Naive thymus-derived CD8-positive, alpha-beta T cell (primary cell): ENCODE measurements at places on chromosomes 5 and 9. TPM values are rescaled to one million over a fixed set of nuclear protein-coding genes. Genes with fewer than 3 reads are reported as not detected.

The DMRTA1 gene
- total RNA-seq = not detected

DNA sequence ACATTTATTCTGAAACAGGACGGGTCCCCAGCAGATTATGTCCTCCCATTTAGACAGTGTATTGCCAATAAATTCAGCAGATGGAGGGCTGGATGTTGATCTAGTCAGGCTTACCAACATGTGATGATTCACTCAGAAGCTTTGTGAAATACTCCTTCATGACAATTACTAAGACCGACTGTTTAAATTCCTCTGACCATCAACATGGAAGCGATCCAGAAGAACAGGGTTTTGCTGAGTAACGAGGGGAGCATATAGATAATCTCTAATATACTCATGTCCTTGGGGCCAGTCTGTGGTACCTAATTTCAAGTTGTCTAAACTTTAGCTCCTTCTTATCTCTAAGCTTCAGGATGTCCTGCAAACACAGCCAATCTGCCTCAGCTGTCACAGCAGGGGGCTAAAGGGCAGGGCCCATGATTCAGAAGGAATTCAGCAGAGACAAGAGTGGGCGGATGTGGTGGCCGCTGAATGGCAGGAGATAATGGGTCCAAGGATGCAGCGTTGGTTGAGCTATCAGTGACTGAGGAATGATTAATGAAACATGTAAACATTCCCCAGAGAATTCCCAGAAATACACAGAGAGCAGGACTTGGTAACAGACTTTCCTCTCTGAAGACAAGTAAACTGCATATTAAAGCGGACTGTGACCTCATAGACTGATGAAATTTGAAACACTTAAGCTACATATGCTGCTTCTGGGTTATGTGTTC lies 109.4 kb downstream of the ANKRD55 start:
- peaks cover 38% of the 10 kb centered on the region for H3K4me1 ChIP-seq
- no peak overlapping the region for H3K4me3 ChIP-seq
- H3K36me3 ChIP-seq = no peaks in the 10 kb centered on the region
- H3K27me3 ChIP-seq = no peaks in the 10 kb centered on the region
- no peak overlapping the region for H3K27ac ChIP-seq

- no peak for DNase-seq
- no peak overlapping the region for H3K4me3 ChIP-seq
- H3K27me3 ChIP-seq = no peaks in the 10 kb centered on the region
- no peaks in the 10 kb centered on the region for H3K36me3 ChIP-seq
These were observed 6.5 kb upstream of the SPATA24 start for GRCh38 chr5:139410121-139410992.

The RASGRF2 gene
- 35.2 TPM for total RNA-seq

The PCDHGB2 gene
- total RNA-seq = 0.47 TPM

- H3K4me1 ChIP-seq = no peaks in the 10 kb centered on the region
- no peak for DNase-seq
- H3K36me3 ChIP-seq = peaks cover 5% of the 10 kb centered on the region
- H3K27me3 ChIP-seq = peaks cover 31% of the 10 kb centered on the region
- H3K27ac ChIP-seq = no peak overlapping the region
- H3K4me3 ChIP-seq = no peak overlapping the region
These were observed 7.9 kb upstream of the ZNF608 start for GRCh38 chr5:124754206-124754927.

- H3K4me1 ChIP-seq = peaks cover 20% of the 10 kb centered on the region
- no peaks in the 10 kb centered on the region for H3K27me3 ChIP-seq
- no peak overlapping the region for H3K27ac ChIP-seq
- DNase-seq = no peak
- no peak overlapping the region for H3K4me3 ChIP-seq
- H3K36me3 ChIP-seq = no peaks in the 10 kb centered on the region
These were observed 18.9 kb upstream of the GPX8 start for GRCh38 chr5:55140908-55141665.

GRCh38 chr5:55991768-55992486 lies 2.8 kb downstream of the IL6ST start:
- H3K4me3 ChIP-seq = peak overlapping the region; percentile 95
- DNase-seq = no peak
- H3K36me3 ChIP-seq = peaks cover 35% of the 10 kb centered on the region
- H3K27me3 ChIP-seq = no peaks in the 10 kb centered on the region
- H3K4me1 ChIP-seq = peaks cover 75% of the 10 kb centered on the region

The UBE2D2 gene
- 223 TPM for total RNA-seq

The SOHLH1 gene
- not detected for total RNA-seq

DNA sequence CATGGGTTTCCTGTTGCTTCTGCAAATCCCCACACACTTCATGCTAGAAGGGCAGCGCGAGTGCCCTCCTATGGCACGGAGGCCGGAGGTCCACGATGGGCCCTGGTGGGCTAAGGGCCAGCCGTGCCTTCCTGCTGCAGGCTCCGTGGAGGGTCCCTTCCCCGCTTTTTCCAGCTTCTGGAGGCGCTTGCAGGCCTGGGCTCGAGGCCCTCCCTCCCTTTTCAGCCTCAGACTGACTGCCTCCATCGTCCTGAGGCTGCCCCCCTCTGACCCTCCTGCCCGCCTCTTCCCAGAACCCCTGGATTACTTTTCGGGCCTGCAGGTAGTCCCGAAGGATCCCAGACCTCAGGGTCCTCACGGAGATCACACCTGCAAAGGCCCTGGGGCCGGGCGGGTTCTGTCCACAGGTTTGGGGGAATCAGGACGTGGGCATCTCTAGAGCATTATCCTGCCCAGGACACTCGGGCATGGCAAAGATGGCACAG lies 3.2 kb upstream of the TERT start:
- peak; percentile 53 for DNase-seq
- peaks cover 13% of the 10 kb centered on the region for H3K4me1 ChIP-seq
- no peak overlapping the region for H3K27ac ChIP-seq
- no peaks in the 10 kb centered on the region for H3K36me3 ChIP-seq

DNA sequence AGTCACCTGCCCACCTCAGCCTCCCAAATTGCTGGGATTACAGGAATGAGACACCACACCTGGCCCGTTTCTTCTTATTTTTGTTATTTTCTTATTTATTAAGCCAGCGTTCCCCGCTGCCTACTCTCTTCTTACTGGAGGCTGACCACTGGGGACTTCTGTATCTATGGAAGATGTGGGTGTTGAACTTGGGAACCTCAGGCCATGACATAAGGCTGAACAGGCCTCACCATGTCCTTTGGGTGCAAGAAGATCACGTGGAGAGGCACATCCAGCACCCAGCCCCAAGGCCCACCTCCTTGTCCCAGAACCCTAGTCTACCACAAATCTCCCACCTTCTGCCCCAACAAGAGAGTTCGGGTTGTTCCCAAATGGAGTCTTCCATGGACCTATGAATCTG lies 59.4 kb upstream of the NEK6 start:
- no peak for DNase-seq
- H3K36me3 ChIP-seq = no peaks in the 10 kb centered on the region
- H3K4me1 ChIP-seq = peaks cover 57% of the 10 kb centered on the region

DNA sequence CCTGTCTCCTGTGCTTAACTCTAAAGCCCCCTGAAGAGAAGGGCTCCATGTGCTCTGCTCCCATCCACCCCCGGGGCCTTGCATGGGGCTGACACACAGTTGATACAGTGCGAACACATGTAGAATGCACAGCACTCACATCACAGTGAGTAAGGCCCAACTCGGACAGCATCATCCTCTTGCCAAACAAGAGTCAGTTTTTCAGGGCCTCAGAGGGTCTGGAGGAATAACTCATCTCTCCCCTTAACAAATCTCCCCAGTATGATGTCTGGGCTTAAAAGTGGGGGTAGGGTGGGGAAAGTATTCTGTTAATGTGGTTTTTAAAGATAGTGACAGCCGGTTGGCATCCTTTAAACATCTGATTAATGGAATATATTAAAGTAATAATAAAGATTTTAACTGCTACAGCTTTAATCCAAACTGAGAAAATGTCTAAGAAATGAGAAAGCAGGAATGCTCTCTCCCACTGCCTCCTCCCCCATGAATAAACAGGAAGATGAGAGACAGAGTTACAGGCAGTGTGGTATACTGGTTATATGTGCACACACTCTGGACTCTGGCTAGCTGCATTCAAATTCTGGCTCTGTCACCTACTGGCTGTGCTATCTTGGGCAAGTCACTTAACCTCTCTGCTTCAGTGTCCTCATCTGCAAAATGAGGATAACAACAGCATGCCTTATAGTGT lies 22.5 kb downstream of the APBA1 start:
- H3K4me3 ChIP-seq = no peak overlapping the region
- H3K36me3 ChIP-seq = no peaks in the 10 kb centered on the region
- no peaks in the 10 kb centered on the region for H3K4me1 ChIP-seq
- peaks cover 6% of the 10 kb centered on the region for H3K27me3 ChIP-seq
